ENCODE measurements at places on chromosomes 7 and 10. TPM values are rescaled to one million over a fixed set of nuclear protein-coding genes. Genes with fewer than 3 reads are reported as not detected.
A peak's percentile ranks its signal among the peaks of the same experiment; 100 is the strongest.

HGF gene
- total RNA-seq, result 0.57 TPM

MSMB gene
- not detected for total RNA-seq

MCM10 gene
- 2.1 TPM for total RNA-seq

DNAJC12 gene
- total RNA-seq, result not detected

EGR2 gene
- 7.5 TPM for total RNA-seq

SGCE gene
- 1.5 TPM for total RNA-seq

AUTS2 gene
- total RNA-seq, result 32.4 TPM

SLC18A2 gene
- 0.25 TPM for total RNA-seq

NCF1 gene
- total RNA-seq, result 3.1 TPM

CYP26C1 gene
- total RNA-seq, result not detected

GALNT17 gene
- not detected for total RNA-seq

TAS2R4 gene
- 0.32 TPM for total RNA-seq

GRCh38 chr7:2012044-2012900 lies 220.5 kb downstream of the MAD1L1 start:
- DNase-seq, result no peak

- no peak for DNase-seq
Measured at GRCh38 chr10:77685432-77685831, 47.8 kb upstream of the KCNMA1 start.

DNA sequence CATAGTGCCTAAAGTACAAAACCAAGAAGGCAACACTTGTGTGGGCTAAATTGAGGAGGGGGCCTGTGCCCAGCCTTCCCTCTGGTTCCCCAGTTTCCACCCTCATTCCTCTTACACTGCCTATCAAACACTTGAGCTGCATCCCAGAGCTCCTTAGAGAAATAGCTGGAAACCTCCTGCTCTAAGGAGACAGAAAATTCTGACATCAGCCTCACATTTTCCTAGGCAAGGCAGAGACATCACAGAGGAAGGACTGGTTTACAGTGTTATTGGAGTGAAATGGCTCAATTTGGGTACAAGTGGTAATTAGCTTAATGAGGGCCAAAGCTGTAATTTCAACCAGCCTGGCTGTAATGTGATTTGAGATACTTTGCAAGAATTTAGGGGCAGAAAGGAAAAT lies 192.3 kb upstream of the AOAH start:
- no peak for DNase-seq

- DNase-seq, result no peak
Measured at GRCh38 chr7:150830937-150831336, 21.4 kb upstream of the AOC1 start.

GRCh38 chr10:98377536-98377935 lies 37.4 kb downstream of the PYROXD2 start:
- DNase-seq, result no peak

GRCh38 chr10:95655571-95656290 lies 780 bp downstream of the ALDH18A1 start:
- DNase-seq, result peak; percentile 9

DNA sequence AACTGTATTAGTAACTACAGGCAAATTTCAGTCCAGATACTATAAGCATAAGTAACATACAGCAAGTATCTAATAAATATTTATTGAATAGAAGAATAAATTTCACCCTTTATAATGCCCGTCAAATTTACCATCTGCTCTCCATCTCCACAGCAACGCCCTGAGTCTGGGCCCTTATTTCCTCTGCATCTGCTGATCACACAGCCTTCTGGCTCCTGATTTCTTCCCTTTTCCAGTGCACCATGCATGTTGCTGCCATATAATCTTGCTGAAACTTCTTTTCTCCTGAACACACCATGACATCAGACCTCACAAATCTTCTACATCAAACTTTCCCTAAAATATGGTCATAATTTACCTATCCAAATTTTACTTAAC lies 15.4 kb downstream of the HYCC1 start:
- DNase-seq, result no peak

GRCh38 chr7:37908221-37908788 lies 8.3 kb downstream of the SFRP4 start:
- no peak for DNase-seq

- no peak for DNase-seq
Measured at GRCh38 chr7:116214921-116215320, 4.6 kb downstream of the TES start.

DNA sequence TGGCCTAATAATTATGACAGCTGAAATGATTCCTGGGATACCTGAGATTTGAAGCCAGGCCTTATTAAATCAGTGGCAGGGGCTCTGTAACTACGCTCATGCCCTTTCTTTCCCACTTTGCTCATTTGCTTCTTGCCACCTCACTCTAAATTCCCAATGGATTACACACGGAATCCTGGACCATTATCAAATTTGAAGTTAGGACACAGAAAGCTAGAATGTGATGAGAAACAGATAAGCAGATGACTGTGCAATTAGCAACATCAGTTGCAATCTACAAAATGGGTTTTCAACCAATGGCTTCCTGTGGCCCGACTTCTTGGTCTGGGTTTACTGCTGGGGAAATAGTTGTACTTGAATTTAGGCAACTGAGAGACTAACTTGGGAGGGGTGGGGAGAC lies 374.3 kb downstream of the INHBA start:
- DNase-seq, result no peak

GRCh38 chr10:19791032-19791431 lies 25.2 kb upstream of the PLXDC2 start:
- DNase-seq, result no peak

GRCh38 chr10:120691625-120692024 lies 159.5 kb upstream of the WDR11 start:
- DNase-seq, result no peak

DNA sequence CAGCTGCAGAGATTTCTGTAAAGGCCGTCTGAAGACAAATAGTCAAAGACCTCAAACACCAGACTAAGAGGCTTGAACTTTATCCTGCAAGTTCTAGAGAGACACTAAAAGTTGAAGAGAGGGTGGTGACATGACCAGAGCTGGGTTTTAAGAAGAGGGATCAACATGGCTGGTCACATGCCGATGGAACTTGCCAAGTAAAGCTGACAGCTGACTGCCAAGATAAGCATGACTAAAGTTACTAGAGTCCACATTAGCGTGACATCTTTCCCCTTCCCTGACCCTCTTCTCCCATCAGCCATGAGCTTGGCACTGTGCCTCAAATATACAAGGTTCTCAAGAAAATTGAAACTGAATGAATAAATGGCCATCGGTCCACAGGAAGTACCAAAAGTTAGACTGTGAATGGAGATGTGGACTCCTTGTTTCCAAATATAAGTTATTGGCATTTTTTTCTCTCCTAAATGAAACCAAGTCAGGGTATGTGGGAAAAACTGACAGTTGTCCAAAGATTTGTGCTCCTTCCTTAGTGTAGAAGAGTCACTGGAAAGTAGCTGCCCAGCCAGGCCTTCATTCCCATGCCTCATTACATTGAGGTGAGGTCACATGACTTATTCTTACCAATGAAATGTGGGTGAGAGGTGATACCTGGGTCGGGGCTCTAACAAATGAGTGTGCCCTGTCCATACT lies 24.5 kb downstream of the XPNPEP1 start:
- no peak for DNase-seq

DNA sequence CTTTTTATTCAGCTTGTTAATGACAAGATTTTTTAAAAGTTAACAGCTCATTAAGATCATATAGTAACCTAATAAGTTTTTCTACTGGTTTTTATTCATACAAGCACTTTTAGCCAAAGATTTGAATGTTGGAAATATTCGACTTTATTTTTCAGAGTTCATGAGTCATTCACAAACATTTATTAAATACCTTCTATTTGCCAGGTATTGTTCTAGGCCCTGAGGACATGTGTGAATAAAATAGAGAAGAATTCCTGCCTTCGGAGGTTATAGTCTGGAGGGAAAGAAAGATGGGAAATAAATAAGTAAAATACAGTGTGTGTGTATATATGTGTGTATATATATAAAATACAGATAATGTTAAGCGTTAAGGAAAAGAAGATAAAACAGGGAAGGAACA lies 31.5 kb downstream of the BTAF1 start:
- no peak for DNase-seq

- no peak for DNase-seq
Measured at GRCh38 chr7:99731638-99732374, 3.2 kb downstream of the CYP3A7 start.

DNA sequence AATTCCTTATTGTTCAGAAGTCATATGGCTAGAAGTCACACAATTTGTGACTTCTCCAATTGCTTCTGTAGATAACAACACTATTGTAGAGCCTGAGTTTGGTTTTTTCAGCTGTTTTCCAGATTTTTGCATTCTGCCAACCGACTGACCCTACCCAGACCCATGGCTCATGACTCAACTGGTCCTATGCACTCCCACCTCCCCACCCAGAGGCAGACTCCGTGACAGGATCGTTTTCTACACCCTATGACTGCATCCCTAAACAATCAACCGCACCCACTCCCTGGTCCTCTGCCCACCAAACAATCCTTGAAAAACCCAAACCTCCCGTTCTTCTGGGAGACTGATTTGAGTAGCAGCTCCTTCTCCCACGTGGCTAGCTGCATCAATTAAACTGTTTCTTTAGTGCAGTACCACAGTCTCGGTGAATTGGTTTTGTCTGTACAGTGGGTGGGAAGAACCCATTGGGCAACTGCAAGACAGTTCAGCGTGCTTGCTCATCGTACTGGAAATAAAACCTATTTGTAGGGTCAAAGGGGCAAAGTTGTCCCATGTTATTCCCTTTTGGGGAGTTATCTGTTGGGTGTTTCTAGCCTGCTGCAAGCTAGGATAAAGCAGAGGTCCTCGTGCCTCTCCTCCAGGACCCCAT lies 150.3 kb upstream of the FAM20C start:
- DNase-seq, result no peak

- no peak for DNase-seq
Measured at GRCh38 chr7:68862736-68863135, 735.5 kb upstream of the AUTS2 start.

DNA sequence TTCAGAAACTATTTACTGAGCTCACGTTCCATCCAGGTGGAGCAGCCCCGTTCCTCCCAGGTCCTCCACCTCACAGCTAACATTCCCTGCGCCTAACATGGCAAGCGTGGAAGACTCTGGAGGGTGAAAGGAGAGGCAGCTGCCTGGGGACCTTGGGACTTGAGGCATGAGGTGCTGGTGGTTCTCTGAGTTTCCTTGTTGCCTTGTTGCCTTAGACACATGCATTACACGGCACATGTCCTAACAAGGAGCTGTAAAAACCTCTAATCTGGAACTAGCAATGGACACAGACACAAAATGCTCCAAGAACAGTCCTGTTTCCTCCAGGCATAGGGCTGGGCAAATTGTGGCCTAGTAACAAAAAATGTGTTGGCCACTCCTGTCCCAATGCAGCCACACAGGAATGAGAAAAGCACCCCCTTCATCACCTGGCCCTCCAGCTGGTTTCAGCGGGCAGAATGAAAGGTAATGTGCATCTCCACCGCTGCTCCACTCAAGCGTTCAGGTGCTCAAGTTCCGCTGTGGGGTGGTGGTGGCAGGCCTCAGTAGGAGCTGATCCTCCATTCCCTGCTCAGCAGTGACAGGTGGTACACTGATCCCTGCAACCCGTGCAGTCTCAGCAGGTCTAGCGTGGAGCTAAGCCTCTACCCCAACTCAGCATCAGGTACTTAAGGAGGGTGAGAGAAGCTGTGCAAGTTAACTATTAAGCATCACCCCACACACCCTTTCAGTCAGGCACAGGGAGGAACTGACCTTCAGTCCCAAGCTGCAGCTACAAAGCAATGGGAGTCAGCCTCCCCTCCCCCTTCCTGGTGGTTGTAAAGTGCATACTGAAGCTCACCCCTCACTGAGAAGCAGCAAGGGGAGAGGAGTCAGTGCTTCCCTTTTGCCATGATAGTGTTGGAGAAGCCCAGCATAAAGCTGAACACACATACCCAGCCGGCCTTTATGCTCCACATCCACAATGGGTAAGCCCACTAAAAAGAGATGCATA lies 382.8 kb downstream of the SDK1 start:
- DNase-seq, result no peak

DNA sequence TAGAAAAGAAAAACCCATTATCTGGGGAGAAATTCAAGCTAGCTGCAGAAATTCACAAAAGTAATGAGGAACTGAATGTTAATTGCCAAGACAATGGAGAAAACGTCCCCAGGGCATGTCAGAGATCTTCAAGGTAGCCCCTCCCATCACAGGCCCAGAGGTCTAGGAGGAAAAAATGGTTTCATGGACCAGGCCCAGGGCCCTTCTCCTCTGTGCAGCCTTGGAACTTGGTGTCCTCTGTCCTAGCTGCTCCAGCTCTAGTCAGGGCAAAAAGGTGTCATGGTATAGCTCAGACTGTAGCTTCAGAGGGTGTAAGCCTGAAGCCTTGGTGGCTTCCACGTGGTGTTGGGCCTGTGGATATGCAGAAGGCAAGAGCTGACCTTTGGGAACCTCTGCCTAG lies 411.8 kb downstream of the ADRA2A start:
- no peak for DNase-seq

DNA sequence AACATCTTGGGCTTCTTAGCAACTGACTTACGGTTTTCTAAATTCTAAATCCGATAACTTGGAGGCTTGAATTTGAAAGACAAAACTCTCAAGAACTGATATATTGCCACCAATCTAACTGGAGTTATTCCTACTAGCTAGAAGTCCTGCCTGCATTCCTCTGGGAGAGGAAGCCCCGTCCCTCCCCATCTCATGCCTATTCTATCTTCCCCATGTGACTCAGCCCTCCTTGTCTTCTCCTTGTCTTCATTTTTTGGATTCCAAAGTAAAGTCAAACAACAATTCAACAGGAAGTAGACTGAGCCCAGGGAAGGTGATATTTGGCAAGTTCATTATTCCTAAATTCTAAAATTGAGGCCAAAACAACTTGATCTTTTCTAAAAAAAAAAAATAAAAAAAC lies 587.7 kb downstream of the KCNMA1 start:
- no peak for DNase-seq

DNA sequence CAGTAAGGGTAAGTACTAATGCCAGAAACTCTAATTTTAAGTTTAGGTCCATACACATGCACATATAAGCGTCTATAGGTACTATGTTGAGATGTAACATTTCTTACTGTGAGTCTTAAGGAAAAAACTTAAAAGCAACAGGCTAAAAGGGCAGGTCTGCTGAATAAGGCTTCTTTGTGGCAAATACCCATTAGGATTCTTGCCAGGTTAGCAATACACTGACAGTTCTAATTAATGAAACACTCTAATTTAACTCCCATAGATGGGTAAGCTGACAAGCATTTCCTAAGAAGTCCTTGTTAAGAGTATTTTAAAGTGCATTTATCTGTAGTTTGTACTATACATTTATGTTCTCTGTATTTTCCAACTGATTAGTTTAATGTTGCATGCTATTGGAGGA lies 14.0 kb downstream of the SCRN1 start:
- DNase-seq, result no peak

- no peak for DNase-seq
Measured at GRCh38 chr10:97850446-97850845, 803 bp downstream of the GOLGA7B start.

DNA sequence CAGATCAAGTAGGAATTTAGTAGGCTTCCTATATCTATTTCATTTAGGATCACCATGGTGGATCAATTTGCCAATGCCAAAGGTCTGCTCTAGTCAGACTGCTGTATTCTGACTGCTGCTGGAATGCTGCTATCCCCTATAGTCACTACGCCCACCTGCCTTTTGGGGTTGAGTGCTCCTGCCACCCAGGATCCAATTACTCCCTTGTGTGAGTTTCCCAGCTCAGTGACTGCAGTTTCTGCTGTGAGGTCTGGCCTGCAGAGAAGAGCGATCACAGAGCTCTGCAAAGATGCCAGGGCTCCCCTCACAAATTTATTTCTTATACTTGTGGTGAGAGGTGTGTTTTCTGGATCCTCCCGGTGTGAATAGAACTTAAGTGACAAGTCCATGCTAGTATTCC lies 88.1 kb upstream of the FOXI2 start:
- DNase-seq, result no peak

- DNase-seq, result no peak
Measured at GRCh38 chr10:17144032-17144431, 14.4 kb upstream of the CUBN start.

GRCh38 chr10:77789016-77789415 lies 137.5 kb downstream of the DLG5 start:
- no peak for DNase-seq

All from CD4-positive, CD25-positive, alpha-beta regulatory T cell (primary cell).